ENCODE measurements at places on chromosomes 13 and 19. TPM values are rescaled to one million over a fixed set of nuclear protein-coding genes. Genes with fewer than 3 reads are reported as not detected.

HRC gene
- total RNA-seq, result not detected

HNRNPUL1 gene
- total RNA-seq, result 307 TPM

STARD13 gene
- 5.3 TPM for total RNA-seq

NLRP11 gene
- not detected for total RNA-seq

ZNF99 gene
- total RNA-seq, result not detected

CBY2 gene
- total RNA-seq, result not detected

ZNF69 gene
- not detected for total RNA-seq

JSRP1 gene
- total RNA-seq, result 0.77 TPM

SLC15A1 gene
- total RNA-seq, result not detected

LRP3 gene
- 51.0 TPM for total RNA-seq

Data from A549 treated with Mapracorat at 1 μM for 4 hours (cell line).